GM18507 (cell line): ENCODE measurements at places on chromosomes 16 and 17.

GRCh38 chr17:41655611-41656111, 31.3 kb upstream of the KRT17 start:
- no peak for DNase-seq

- DNase-seq = no peak
These were observed 29.7 kb downstream of the BRIP1 start for GRCh38 chr17:61833536-61834193.

DNA sequence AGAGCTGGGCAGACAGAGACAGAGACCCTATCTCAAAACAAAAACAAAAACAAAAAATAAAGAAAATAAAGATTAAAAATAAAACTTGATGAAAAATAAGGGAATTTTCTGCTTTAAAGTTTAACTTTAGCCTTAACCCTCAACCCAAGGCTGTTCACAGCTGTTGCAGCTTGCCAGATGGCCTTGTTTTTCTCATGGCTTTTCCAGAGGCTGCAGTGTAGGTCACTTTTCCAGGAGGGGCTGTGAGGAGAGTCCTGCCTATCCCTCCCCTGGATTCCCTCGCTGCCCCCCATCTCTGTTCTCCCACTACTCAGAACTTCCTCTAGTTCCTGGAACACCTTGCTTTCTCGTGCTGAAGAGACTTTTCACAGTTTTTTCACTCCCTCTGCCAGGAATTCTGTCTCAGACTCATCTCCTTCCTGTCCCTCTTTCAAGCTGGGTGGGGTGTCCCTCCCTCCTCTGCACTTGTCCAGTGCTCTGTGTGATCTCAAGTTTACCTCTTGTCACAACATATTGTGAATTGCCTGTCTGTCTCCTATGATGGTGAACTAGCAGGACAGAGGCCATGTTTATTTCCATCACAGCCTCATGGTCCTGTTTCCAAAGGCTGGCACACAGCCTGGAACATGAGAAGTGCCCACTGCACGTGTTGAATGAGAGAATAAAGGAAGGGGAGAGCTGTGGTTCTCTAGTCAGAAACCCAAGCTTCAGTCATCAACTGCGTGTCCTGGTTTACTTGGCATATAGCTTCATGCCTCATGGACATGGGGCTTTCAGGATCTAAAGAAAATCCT, 69.9 kb upstream of the MSI2 start:
- DNase-seq = no peak

- DNase-seq = no peak
These were observed 165.6 kb downstream of the CA10 start for GRCh38 chr17:51992864-51993416.

GRCh38 chr17:11736613-11737312, 138.5 kb downstream of the DNAH9 start:
- no peak for DNase-seq

DNA sequence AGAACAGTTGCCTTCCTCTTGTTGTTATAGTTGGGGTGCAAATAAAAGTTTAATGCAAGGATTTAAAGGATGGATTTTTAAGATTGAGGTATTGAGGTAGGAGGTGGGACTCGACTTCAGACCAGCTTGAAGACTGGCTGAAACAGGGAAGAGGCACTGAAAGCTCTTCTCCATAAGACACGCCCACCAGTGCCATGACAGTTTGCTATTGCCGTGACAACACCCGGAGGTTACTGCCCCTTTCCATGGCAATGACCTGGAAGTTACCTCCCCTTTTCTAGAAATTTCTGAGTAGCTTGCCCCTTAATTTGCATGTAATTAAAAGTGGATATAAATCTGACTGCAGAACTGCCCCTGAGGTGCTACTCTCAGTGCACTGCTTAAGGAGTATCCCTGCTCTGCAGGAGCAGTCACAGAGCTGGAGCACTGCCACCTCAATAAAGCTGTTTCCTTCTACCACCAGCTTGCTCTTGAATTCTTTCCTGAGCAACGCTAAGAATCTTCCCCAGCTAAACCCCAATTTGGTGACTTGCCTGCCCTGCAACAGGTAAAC, 122.6 kb downstream of the SHISA6 start:
- DNase-seq = no peak
